RKO (cell line): ENCODE measurements at places on chromosomes 1 and 21.
A peak's percentile ranks its signal among the peaks of the same experiment; 100 is the strongest.

DNA sequence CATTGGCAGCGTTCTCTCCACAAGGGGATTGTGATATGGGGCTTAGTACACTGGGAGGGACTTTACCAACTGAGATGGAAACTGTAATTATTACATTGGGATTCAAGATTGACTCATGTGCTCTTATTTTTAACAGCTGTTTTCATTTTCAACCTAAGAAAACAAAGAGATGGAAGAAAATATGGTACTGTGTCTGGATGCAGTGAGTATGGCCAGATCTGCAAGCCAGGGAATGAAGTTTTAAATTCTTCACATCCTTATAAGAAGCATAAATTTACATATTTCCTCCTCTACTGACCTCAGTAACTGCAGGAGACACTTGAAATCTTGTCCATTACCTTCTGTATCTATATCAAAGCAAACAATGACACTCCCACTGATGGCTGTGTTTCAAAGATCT lies 81.5 kb upstream of the EDEM3 start:
- DNase-seq, result no peak

DNA sequence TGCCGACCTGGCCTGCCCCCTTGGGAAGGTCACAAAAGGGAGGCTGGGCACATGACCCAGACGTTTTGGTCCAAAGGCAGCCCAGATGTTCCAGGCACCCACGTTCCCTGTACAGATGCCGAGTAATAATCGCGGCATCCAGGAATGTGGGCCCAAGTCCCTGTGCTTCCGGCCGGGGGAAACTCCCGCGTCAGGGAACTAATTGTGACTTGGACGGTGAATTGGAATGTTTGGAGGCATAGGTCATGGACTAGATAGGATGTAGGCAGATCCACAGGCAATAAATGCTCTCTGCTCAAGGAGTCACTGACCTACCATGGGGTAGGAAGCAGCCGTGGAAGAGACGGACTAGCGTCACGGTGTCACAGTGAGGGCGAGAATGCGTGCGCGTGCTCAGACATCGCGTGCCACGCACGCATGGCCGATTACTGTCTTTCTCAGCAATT lies 178.4 kb downstream of the DUSP10 start:
- no peak for DNase-seq

- DNase-seq, result no peak
Observed at GRCh38 chr1:209291715-209292114, 291.8 kb upstream of the CAMK1G start.

DNA sequence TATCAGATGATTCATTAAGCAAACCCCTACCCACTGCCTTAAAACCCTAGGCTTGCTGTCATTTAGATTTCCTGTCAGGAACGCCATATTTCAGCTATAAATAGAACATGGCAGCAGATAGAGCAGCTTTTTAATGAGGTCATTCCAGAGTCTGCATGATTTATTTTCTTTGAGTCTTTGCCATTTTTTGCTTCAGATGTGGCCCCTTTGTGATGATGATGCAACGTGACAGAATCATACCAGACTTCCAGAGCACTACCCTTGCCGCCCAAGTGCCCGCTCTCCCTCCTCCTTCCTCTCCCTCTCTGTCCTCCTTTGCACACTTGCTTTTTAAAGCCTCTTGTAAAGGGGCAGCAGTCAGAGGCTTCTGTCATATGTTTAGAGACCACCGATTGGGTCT lies 55.5 kb upstream of the TRIM67 start:
- DNase-seq, result peak; percentile 26

- no peak for DNase-seq
Observed at GRCh38 chr1:16162163-16162822, 6.4 kb upstream of the EPHA2 start.

GRCh38 chr1:12430525-12430924 lies 187.5 kb downstream of the DHRS3 start:
- DNase-seq, result no peak

DNA sequence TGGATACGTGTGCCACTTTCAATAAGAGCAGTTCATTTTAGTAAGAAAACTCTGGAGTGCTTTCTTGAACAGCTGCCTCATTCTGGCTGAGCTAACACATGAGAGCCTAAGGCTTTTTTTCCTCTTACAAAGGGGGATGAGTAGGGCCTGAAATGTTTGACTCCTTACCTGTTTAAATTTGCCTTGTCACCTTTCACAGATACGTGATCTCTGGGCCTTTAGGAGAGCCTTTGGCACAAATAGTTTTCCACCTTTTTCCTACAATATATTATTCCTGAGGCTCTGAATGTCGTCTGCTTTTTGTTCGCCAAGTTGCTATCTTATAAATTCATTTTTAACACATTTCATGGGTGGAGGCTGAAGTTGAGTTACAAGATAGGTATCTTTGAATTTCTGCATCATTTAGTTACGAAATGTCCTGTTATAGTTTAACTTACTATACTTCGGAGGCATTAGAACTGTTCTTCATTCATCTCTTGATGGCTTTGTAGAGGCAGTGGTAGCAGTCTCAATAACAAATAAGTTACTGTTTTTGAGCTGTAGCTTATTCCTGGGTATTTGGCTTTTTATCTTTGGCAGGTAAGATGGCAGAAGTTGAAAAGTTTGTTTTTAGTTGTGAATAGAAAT lies 17.2 kb downstream of the UBAP2L start:
- no peak for DNase-seq

- no peak for DNase-seq
Observed at GRCh38 chr1:93988634-93989350, 79.6 kb upstream of the GCLM start.

- DNase-seq, result no peak
Observed at GRCh38 chr1:85283475-85284199, 7.2 kb upstream of the BCL10 start.

DNA sequence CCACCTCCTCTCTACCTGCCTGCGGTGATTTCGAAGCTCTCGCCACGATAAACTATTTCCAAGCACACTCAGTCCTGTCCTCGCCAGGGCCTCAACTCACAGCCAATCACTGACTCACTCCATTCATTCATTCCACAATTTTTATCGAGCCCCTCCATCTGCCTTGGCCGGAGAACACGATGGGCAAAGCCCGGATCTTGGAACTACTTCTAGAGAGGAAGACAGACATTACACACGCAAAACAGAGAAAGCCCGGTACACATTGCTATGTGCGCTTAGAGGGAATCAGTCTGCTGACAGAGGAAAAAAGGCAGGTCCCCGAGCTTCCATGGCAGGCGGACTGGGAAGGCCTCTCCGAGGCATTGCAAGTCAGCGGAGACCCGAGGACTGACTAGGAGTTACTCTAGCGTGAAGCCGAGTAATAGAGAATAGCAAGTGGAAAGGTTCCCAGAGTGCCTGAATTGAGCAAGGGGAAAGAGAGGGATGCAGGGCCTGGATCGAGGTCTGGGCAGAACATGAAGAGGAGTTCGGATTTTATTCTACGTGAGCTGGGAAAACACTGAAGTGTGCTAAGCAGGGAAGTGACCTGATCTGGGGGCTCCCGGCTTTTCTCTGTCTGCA lies 54.2 kb upstream of the DNAJC6 start:
- peak; percentile 55 for DNase-seq

GRCh38 chr1:226674892-226675714 lies 64.0 kb downstream of the ITPKB start:
- DNase-seq, result no peak

GRCh38 chr1:230170622-230171021 lies 103.6 kb downstream of the GALNT2 start:
- no peak for DNase-seq

GRCh38 chr1:62493656-62494055 lies 56.8 kb downstream of the USP1 start:
- peak; percentile 25 for DNase-seq

DNA sequence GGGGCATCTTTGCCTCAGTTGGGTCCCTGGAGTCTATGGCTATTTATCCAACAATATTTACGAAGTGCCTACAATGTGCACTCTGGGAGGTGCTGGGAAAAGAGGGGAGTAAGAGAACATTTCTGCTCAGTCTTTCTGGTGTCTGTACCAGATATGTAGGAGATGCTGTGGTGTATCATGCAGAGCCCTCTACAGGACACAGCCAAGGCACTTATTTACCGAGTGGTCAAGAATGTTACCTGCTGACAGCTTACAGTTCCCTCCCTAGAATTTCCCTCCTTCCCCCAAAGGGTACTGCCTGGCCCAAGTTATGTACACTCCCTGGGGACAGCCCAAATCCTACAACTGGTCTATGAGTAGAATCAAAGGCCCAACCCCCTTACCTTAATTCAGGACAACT lies 177.7 kb downstream of the C1orf94 start:
- no peak for DNase-seq

GRCh38 chr1:15723631-15724246 lies 12.3 kb upstream of the SLC25A34 start:
- no peak for DNase-seq

DNA sequence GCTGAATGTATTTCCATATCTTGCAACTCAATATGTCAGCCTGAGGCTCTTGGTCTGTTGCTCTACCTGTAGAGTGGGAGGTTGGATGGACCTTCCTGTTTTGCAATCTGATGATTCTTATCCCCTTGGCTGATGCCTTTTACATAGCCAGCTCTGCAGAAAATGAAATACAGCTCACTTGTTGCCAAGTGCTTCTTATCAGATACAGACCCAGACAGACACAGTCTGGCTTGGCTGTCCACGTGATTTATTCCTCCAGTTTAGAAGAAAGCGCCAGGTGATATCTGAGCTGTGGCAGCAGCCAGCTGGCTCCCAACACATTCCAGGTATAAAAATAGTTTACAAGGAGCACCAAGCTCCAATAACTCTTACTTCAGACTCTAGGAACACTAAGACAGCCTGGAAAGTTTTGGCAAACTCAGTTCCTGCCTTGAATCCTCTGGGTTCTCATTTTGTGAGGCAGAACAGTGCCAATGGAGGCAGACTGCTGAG lies 479.2 kb upstream of the USP24 start:
- no peak for DNase-seq

DNA sequence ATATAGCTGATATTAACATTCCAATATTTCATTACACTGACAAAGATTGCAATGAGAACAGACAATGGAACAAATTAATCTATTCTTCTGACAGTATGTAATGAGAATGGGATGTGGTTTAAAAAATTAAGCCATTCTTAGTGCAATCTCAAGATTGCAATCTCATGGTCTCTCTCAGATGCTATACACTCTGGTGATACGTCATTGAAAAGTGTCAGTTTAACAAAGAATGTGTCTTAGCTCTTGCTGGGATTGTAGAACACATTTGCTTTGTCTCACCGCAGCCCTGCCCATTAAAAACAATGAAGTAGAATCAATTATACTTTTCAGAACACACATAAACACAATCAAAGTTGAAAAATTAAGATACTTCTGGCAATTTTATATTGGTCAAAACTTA lies 55.2 kb downstream of the LRRC53 start:
- no peak for DNase-seq

- peak; percentile 57 for DNase-seq
Observed at GRCh38 chr1:243343970-243344937, 88.4 kb downstream of the SDCCAG8 start.

DNA sequence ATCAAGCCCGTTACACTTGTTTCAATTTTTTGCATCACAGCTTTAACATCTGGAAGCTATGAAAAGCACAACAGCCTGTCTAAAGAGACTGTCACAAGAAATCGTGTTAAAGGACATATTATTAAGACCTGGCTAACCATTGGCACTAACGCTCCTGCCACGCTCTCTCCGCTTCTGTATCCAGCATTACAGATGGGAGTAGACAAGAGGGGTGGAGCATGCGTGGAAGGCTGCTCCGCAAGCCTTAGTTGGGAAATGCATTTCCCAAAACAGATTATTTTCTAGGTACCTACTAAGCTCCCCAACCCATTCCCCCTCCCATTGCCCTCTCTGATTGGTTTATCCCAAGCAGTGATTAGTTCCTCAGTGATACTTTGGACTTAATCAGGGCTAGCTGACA lies 72.4 kb downstream of the NTNG1 start:
- DNase-seq, result no peak

- DNase-seq, result no peak
Observed at GRCh38 chr1:83109692-83110091, 889.2 kb downstream of the TTLL7 start.

GRCh38 chr1:37323486-37324377 lies 150.6 kb upstream of the ZC3H12A start:
- peak; percentile 23 for DNase-seq

GRCh38 chr1:184225283-184226099 lies 161.3 kb upstream of the C1orf21 start:
- no peak for DNase-seq

DNA sequence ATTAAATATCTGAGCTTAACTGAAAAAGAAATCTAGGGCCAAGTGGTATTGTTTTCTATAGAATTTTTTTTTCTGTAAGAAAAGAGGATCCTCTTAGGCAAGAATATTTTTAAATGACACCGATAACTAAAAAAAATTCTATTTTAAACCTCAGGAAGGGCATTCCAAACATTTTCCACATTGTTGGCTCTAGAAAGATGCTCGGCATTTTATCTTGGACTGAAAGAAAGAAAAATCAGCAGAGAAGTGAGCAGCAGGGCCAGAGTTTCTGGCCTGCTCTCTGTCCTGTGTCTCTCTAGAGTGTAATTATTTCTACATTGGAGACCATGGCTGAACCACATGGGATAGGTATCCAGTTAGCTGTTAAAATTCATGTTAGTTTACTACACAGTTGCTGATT lies 192.5 kb upstream of the GREM2 start:
- DNase-seq, result no peak

- DNase-seq, result no peak
Observed at GRCh38 chr1:228316589-228317387, 89.8 kb downstream of the TRIM11 start.

GRCh38 chr1:202438393-202439174 lies 90.1 kb downstream of the PPP1R12B start:
- DNase-seq, result no peak

GRCh38 chr1:147472966-147473732 lies 68.2 kb upstream of the BCL9 start:
- DNase-seq, result no peak

- DNase-seq, result no peak
Observed at GRCh38 chr1:29195881-29196291, 14.2 kb upstream of the SRSF4 start.

- DNase-seq, result peak; percentile 55
Observed at GRCh38 chr1:178725466-178726086, 532 bp downstream of the RALGPS2 start.

GRCh38 chr1:207051191-207051943 lies at the start of gene YOD1:
TSS of gene YOD1 (minus strand) at chr1:207051208. CDS start at chr1:207051030, 178 bp downstream.
- peak; percentile 95 for DNase-seq

DNA sequence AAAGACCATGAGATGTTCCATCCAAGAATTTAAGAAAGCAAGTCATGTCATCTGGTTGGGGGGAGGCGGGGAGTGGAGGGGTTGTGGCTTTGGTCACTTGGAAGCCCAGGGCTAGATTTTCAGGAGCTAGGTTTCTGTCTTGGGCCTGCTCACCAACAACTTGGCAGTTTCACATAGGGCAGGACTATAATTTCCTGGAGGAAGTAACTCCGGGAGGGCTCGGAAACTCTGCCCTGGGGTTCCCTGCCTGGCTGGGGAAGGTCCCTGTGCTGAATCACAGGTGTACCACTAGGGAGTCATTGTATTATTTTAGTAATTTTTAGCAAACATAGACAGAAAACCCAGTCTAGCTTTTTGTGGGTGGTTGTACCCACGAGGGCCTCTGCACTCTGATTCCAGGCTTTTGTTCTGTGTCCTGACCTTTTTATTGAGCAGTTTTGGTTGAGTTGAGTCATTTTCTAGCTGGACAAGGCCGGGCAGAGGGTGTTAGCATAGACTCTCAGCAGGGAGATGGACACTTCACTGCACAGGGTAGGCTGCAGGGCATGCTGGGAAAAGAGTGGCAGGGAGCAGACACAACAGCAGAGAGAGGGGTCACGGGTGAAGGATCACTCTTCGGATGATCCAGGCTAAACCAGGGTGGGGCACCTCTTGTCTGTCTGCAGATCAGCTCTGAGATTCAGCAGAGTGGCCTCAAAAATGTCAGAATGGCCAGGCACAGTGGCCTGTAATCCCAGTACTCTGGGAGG lies 144.7 kb downstream of the GRIK3 start:
- DNase-seq, result no peak
